ENCODE measurements at places on chromosomes 1 and 21. TPM values are rescaled to one million over a fixed set of nuclear protein-coding genes. Genes with fewer than 3 reads are reported as not detected.

DNA sequence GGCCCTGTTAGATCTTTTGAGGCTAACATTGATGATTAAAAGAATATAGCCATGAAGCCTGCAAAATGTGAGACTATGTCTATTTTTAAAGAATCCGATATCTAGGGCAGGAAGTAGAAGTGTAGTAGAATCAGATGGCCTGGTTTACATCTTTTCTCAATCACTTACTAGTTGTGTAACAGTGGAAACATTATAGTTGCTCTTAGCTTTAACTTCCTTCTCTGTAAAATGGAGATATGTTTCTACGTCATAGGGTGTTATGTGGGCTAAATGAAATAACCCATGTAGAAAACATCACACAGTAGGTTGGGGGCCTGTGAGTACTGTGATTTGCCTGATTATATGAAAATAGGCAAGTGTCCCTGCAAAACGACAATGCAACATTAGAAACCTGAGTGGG, 4.4 kb upstream of the IGFN1 start:
- no peak overlapping the region for H3K4me3 ChIP-seq
- no peak for DNase-seq
- H3K27me3 ChIP-seq = no peaks in the 10 kb centered on the region
- no peak overlapping the region for H3K27ac ChIP-seq
- no peaks in the 10 kb centered on the region for H3K4me1 ChIP-seq
- H3K36me3 ChIP-seq = no peaks in the 10 kb centered on the region

- no peak overlapping the region for H3K27ac ChIP-seq
- H3K36me3 ChIP-seq = no peaks in the 10 kb centered on the region
- no peak overlapping the region for H3K4me3 ChIP-seq
- H3K27me3 ChIP-seq = no peaks in the 10 kb centered on the region
- no peaks in the 10 kb centered on the region for H3K4me1 ChIP-seq
Measured at GRCh38 chr1:21620496-21620895, 48.7 kb downstream of the RAP1GAP start.

- H3K4me3 ChIP-seq = no peak overlapping the region
- no peaks in the 10 kb centered on the region for H3K27me3 ChIP-seq
- H3K27ac ChIP-seq = no peak overlapping the region
- DNase-seq = no peak
Measured at GRCh38 chr1:234239515-234239914, 133.7 kb upstream of the COA6 start.

DNA sequence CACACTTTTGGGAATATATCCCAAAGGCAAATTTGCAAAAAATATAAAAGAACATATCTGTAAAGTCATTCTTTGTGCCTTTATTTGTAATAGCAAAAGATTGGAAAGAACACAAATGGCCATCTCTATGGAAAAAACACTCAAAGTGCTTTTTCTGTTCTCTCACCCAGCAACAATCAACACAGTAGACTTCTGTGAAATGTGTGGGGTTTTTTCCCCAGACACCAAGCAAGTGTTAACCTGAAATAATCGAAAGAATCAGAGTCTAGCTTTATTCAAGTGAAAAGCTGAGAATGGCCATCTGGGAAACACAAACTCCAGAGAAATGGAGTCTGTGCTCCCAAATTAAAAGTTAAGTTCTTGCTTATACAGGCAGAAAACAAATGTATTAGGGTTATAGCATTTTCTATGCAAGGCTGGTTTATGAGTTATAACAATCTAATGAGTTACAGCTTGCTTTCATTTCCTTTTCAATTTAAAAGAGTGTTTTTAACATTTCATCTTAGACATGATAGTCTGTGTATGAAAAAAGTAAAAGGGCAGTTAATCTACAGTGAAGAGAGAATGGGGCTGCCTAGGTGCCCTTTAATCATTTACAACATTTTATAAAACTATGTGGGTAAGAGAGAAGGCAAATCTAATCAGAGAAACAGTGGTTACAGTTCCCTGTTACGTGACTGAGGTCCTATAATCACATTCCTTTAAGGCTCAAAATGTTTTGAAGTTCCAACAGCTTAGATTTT, 46.6 kb downstream of the SLC30A7 start:
- no peak overlapping the region for H3K27ac ChIP-seq
- no peak overlapping the region for H3K4me3 ChIP-seq
- no peaks in the 10 kb centered on the region for H3K27me3 ChIP-seq
- no peaks in the 10 kb centered on the region for H3K4me1 ChIP-seq
- no peak for DNase-seq

The NBPF4 gene
- not detected for total RNA-seq

The MCOLN3 gene
- total RNA-seq = 3.2 TPM

The RAB42 gene
- 1.6 TPM for total RNA-seq

The HMCN1 gene
- total RNA-seq = 191 TPM

Measured in thoracic aorta (tissue), 2 donors.